ENCODE measurements at places on chromosomes 5 and 9. TPM values are rescaled to one million over a fixed set of nuclear protein-coding genes. Genes with fewer than 3 reads are reported as not detected.

Gene GKAP1
- total RNA-seq: 1.7 TPM

Gene ELOVL7
- total RNA-seq: 0.18 TPM

Gene PTGES
- total RNA-seq: 2.8 TPM

Gene STPG3
- total RNA-seq: not detected

Gene SLC25A46
- 84.4 TPM for total RNA-seq

Gene CDO1
- 8.6 TPM for total RNA-seq

Gene PCDHGB1
- total RNA-seq: 3.3 TPM

Gene TRAF2
- total RNA-seq: 6.6 TPM

Gene CAMK4
- total RNA-seq: 4.8 TPM

GRCh38 chr5:85143138-85143537, 758.5 kb upstream of the EDIL3 start:
- DNase-seq: no peak

DNA sequence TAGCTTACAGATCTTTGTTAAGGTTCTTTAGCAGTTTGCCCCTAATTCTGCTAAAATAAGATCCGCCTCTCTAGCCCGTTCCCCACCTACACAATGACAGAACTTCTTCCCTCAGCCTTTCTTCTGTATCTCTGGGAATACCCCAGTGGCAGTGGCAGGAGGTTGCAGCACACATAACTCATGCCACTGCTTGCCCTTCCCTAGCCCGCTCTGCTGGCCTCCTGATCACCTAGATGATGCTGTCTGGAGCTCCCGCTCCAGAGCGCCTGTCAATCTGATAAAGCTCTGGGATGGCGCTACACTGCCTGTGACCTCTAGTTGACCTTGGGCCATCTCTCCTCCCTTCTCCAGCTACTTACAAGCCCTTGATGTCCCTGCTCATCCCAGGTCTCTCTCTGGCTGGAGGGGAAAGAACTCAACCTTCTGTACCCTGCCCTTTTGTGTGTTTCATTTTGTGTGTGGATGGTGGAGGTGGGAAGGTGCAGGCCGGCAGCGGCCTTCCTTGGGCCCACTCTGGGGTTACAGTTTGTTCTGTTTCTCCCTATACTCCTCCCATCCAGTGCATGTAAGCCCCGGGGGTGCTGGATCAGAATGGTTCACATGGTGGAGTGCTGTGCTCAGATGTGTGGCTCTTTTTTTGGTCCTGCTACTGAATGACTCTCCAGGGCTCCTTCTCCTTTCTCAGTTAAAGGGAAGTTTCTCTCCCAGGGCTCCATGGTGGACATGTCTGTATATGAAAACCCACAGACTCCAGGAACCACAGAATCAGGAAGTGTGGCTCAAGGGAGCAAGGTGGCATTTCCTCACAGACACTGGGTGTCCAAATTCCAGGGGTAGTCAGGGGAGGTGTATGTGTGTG, 29.1 kb downstream of the MTX3 start:
- DNase-seq: no peak

DNA sequence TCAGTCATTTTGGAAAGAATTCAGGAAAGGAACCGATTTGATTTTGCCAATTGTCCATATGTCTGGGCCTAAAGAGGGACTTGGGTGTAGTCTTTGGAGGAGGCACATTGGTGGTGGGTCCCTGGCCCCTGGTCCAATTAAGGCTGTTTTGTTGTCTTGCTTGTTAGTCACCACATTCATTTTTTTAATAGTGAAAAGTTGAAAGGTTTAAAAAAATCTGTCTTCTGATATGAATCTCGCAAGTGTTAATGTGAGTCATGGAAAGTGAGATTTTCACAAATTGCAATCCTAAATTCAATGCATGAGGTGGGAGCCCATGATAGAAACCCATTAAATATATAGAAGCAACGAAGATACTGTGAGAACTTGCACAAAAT, 165.9 kb upstream of the OTULINL start:
- DNase-seq: no peak

GRCh38 chr5:178249191-178249989, 16.8 kb upstream of the PHYKPL start:
- peak; percentile 48 for DNase-seq

GRCh38 chr5:58717303-58718007, 134.6 kb downstream of the RAB3C start:
- DNase-seq: no peak

GRCh38 chr5:5792106-5792505, 369.6 kb downstream of the ICE1 start:
- DNase-seq: no peak

DNA sequence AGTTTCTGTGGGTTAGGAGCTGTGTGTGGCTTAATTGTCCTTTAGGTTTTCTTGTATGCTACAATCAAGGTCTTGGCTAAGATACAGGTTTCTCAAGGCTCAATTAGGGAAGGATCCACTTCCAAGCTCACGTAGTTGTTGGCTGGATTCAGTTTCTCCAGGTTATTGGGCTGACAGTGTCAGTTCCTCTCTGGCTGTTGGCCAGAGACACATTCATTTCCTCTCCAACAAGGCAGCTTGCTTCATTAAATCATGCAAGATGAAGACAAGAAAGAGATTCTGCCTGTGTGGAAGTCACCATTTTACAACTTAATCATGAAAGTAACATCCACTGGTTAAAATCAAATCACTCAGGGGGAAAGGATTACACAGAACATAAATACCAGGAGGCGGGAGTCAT, 275.7 kb upstream of the KIF2A start:
- DNase-seq: no peak

GRCh38 chr9:126842977-126843799, 17.3 kb upstream of the ZBTB34 start:
- no peak for DNase-seq

- DNase-seq: peak; percentile 38
These were observed 1.6 kb upstream of the TGFBR1 start for GRCh38 chr9:99103054-99103895.

- peak; percentile 96 for DNase-seq
These were observed 455.8 kb upstream of the PTGER4 start for GRCh38 chr5:40223884-40224402.

GRCh38 chr5:11045411-11045810, 284.4 kb upstream of the DAP start:
- DNase-seq: no peak

DNA sequence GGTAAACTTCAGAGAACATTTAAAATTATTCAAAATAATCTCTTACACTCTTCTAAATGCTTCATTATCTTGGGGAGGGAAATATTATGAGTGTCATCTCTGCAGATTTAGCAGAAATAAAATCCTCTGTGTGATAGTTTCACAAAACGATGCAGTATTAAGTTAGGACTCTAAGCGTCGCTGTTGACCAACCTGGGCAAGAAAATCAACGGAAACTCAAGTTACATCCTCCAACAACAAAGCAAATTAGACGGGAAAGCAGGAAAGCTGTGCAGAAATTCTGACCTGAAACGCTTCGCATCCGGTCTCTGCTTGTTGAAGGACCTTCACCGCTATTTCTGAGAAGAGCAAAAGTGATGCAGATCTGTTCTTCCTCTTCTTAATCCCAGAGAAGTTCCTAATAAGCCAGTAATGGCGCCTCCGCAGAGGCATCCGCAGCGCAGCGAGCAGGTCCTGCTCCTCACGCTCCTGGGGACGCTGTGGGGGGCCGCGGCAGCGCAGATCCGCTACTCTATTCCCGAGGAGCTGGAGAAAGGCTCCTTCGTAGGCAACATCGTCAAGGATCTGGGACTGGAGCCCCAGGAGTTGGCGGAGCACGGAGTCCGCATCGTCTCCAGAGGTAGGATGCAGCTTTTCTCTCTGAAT, at the start of gene PCDHGA6:
Gene PCDHGA6 (plus strand): TSS at position 219 of the 645 bp plus-strand sequence. CDS start 193 bp downstream, at position 412.
- peak; percentile 58 for DNase-seq

GRCh38 chr9:128022886-128023285, 42.1 kb upstream of the EEIG1 start:
- no peak for DNase-seq

GRCh38 chr5:14447958-14448911, 133.4 kb upstream of the OTULINL start:
- no peak for DNase-seq

DNA sequence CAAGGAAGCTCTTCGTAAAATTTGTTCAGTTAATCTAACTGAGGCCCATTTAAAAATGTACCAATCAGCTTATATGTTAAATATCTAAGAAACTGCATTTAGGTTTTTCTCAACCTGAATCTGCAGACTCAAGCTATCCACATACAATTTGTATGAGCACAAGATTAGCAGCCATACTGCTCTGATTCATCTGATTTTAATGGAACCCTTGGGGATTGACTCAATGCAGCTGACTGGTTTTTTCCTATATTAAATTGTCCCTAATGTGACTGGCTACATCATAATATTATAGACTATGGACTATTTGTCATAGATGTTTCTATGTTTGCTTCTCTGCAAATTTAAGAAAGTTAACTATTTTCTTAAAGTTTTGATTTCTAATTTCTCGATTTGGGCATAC, 451.0 kb upstream of the TUSC1 start:
- DNase-seq: no peak

DNA sequence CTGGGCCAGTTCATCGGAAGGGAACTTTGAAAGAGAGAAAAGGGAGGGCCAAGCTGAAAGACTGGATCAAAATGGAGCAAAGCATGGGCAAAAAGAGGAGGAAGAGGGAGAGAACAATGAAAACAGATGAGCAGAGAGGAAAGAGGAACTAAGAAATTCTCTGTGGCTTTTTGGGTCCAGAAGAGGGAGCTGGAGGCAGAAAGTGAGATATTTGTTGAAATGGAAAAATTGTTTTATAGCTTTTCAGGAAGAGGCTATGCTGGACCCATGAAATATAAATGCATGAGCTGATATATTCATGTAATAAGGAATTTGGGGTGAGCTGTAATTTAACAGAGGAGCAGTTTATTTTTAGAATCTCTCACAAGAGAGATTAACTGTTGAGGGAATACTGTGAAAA, 457.3 kb downstream of the DMAC1 start:
- DNase-seq: no peak

- DNase-seq: no peak
These were observed 64.0 kb upstream of the XPA start for GRCh38 chr9:97761056-97761598.

DNA sequence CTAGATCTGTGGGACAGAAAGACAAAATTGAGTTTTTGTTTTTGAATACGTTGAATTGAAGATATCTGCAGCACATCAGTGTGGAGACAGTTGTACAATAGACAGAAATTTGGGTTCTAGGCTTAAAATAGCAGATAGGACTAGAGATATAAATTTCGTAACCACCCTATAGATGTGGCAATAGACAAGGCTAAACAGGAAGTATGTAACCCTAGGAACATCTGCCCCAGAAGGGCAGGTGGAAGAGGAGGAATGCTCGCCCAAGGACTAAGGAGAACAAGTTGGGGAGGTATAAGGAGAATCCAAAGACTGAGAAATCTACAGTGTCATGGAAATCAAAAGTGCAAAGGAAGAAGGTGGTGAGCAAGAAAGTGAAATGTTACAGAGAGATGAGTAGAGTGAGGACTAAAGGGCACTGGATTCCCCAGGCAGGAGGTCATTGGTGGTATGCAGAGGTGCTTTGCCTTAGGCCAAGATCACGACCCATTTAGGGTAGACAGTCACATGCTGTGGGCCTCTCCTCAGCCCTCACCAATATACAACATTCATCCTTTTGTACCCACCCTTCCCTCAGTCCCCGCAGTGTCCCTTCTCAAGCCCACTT, 109.1 kb upstream of the ELL2 start:
- no peak for DNase-seq

GRCh38 chr5:151740958-151741373, 17.5 kb downstream of the ATOX1 start:
- DNase-seq: peak; percentile 81

DNA sequence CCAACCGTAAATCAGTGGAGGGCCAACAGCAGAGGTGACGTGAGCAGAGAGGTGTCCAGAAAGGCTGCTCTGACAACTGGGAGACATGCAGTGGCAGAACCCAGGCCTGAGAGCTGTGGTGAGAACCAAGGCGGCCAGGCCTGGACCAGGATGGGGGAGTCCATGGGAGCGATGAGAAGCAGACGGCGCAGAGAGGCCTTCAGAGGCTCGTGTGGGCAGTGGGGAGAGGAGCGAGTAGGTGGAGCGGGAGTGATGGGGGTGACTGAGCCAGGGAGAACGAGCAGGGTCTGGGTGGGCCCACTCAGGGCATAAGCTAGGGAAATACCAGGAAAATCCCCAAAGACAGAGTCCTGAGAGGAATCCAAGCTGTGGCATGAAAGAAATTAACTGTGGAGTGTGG, 7.9 kb upstream of the IL3 start:
- DNase-seq: no peak

DNA sequence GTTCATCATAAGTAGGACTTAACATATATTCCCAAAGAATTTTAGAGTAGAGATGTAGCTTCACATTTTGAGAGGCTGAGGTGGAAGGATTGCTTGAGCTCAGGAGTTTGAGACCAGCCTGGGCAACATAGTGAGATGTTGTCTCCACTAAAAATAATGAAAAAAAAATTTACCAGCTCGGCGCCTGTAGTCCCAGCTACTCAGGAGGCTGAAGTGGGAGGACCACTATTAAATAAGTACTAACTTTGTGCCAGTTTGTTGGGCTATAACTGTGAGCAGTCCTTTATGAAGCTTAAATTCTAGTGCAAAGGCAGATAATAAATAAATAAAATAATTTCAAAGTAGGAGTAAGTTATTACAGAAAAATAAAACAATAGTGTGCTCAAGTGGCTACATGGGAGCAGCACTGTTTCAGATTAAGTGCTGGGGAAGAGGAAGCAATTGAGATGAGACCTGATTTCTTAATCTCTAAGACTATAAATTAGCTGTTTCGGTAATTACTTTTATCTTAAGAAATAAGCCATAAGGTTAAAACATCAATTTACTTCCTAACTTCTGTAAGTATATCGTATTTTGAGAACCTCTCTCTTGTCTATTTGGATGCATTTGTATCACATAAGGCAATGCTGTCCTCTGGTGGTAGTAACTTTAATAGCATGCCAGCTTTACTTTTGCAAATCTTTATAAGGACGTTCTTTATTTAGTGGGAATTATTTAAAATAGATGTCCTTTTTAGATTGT, 98.9 kb downstream of the CSNK1G3 start:
- peak; percentile 80 for DNase-seq

DNA sequence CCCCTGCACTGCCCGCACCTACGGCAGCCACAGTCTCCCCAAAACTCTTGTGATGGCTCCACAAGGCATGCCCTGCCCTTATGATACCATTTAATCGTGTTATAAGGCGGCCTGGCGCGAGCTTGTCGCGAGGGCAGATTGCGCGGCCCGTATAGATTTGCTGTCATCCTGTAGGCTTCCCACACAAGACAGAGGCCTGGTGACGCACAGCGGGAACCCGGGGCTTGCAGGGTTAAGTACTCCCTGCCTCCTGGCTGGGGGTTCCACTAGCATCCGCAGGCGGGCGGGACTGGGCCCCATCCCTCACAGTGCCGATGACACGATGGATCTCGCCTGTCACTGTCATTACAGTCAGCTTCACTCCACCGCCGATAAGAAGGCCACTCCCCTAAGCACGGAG, 364.9 kb upstream of the IRX2 start:
- no peak for DNase-seq

DNA sequence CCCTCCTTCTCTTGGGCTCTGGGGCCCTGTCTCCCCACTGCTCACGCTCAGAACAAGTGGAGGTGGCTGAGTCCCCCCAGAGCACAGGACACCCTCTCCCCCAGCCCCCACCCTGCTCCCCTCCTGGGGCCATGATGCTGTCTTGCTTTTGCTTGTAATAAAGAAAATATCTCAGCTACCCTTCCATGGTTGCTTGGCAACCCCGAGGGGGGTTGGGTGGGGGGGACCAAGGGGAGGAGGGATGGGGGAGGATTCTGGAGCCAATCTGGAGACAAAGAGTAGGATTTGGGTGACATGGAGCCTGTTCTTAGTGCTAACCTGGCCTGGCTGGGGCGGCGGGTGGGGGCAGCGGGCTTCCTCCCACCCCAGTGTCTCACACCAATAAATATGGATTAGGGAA, 16.1 kb upstream of the CERCAM start:
- no peak for DNase-seq

Measured in IMR-90 (cell line).